ENCODE measurements at places on chromosomes 6 and 20. TPM values are rescaled to one million over a fixed set of nuclear protein-coding genes. Genes with fewer than 3 reads are reported as not detected.

GRCh38 chr6:34519971-34520644 lies 36.0 kb downstream of the SPDEF start:
- DNase-seq = no peak

Gene FAM83B
- not detected for polyA plus RNA-seq

GRCh38 chr6:127243501-127243900 lies 23.2 kb upstream of the RNF146 start:
- DNase-seq = no peak

DNA sequence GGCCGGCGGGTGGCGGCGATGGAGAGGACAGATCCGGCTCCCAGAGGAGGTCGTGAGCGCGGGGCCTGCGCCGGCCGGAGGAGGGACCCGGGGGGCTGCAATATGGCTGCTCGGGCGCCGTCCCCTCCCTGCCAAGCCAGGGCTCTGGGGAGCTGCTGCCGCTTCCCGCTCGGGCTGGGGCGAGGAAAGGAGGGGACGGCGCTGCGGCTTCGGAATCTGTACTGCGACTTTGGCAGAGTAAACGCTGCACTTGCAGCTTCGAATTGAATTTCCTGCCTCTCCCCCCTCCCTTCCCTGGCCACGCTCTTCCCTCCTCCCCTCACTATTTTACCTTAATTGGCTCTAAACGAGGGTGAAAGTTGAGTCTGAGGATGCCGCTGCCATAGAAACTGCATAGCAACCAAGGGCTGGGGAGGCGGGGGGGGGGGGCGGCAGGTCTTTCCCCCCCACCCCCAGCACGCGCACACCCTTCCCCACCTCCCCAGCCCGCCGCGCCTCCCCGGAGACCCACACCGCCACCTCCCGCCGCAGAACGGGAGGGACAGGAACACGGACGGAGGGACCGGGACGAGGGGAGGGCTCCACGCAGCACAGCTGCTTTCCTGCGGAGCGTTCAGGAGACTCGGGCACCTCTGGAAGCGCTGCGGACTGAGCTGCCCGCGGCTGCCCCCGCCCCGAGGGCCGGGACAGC lies 93.9 kb downstream of the RNASET2 start:
- DNase-seq = peak; percentile 52

Gene WFDC2
- not detected for polyA plus RNA-seq

Gene TEAD3
- polyA plus RNA-seq = 49.5 TPM

Gene BHLHE23
- 0.16 TPM for polyA plus RNA-seq

Gene TPBG
- polyA plus RNA-seq = 13.6 TPM

GRCh38 chr6:42405021-42405420 lies 46.7 kb downstream of the TRERF1 start:
- DNase-seq = peak; percentile 31

GRCh38 chr6:144564202-144564601 lies 279.1 kb downstream of the UTRN start:
- no peak for DNase-seq

- no peak for DNase-seq
Observed at GRCh38 chr6:22068561-22069305, 228.1 kb downstream of the PRL start.

DNA sequence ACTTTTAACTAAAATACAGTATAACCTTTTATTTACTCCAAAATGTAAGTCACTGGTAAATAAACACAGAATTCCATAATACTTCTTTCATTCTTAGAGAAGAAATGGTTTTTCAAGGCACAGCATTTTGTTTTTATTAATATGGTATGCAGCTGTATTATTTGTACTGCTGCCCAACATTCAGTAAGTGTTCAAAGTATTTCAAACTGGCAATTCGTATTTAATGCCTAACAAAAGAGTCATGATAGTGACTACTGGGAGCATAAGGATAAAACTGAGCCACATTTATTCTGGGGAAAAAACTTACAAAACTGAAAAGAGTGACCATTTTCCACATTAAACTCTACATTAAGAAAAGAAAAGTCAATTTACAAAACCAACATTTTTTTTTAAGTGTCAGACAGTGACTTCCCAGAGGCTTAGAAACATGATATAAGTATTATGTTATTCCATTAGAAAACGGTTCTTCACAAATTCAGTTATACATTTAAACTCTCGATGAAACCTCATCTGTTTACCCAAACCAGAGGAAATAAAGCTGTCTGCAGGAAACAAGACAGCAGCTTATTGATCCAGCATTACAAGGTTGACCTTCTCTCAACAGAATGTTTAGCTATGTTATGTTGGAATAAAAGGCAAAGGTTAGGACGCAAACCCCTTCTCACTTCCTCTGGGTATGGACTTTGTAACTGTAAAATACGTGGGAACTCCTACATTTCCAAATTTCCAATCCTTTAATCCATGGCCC lies 24.3 kb downstream of the EPB41L2 start:
- no peak for DNase-seq

DNA sequence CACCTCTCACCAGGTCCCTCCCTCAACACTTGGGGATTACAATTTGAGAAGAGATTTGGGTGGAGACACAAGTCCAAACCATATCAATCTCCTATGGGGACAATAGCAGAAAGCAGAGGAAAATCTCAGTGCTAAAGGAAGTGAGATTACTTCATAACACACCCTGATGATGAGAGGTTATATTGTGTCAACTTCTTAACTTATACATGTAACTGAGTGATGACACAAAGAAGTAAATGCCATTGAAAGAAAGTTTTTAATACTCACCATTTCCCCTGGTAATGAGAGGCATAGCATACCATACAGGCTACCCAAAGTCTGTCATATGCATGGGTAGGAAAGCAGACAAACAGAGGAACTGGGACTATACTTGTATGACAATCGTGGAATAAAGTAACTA lies 137.2 kb downstream of the MMUT start:
- no peak for DNase-seq

DNA sequence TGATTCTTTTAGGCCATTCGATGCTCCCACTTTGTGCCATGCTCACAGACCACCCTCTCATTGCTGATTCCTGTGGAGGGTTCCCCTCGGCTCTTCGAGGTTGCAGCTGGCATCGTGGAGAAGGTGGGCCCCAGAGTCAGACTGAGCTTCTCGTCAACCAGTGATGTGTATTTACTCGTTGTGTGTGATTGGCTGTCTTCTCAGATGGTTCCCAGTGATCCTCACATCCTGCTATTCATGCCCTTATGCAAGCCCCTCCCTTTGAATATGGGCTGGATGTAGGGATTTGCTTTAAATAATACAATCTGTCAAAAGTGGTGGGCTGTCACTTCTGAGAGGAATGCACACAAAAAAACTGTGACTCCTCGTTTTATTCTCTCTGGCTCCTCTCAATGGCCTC lies 99.6 kb upstream of the ENPP5 start:
- no peak for DNase-seq

DNA sequence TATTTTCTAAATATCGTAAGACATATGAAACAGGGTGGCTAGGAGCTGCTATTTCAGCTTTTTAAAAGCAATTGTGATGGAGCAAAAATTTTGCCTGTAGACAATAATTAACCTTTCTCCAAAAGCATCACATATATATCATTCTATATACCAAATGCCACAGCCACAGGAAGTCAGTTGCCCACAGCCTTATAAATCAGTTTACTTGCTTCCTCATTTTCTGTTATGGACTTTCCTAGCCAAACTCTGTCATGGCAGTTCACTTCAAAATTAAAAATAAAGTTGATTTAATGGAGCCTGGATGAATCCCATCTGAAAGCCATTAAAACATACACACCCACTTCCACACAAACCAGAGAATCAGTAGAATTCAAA lies 93.4 kb upstream of the NHSL1 start:
- DNase-seq = no peak

DNA sequence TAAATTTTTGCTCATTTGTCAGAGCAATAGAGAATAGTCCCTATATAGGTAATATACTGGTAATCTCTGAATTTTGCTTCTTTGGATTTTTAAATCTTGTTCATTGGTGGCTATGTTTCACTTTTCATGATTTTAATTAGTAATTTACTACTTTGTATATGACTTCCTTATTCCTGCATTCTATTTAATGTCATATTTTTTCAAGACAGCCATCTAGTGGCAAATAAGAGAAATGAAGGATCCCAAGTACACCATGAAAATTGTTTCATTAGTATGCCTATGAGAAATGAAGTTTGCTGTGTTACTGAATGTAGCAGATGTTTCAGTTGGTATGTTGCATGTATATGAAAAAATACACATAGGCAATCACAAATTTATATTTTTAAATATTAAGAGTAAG lies 82.4 kb downstream of the ZNF292 start:
- no peak for DNase-seq

GRCh38 chr6:119533603-119534279 lies 184.2 kb upstream of the MAN1A1 start:
- DNase-seq = peak; percentile 22

DNA sequence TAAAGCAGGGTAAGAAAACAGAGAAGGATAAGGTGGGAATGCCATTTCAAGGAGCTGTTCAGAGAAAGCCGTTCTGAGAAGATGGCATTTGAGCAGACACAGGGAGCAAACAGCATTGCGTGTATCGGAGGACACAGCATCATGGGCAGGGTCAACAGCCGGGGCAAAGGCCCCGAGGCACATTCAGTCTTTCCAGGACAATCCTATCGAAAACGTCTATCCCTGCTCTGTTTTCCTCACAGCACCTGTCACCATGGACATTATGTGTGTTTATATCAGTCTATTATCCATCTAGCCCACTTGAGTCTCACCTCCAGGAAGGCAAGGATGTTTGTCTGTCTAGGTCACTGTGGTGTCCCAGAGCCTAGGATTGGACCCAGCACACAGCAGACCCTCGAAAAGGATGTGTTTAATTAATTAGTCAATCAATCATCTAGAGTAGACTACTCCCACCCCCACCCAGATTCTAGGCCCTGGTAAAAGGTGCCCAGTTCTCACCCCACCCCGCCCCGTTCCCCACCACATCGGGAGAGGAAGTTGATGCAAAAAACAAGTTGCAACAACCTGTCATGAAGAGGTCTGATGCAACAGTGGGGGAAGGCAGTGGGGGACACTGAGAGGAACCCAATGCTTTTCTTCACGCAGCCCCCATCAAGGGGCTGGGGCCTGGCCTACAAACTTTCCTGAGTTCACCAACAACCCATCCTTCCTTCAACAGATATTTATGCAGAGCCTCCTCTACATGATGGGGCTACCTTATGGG lies 66.6 kb downstream of the PREX1 start:
- DNase-seq = no peak

DNA sequence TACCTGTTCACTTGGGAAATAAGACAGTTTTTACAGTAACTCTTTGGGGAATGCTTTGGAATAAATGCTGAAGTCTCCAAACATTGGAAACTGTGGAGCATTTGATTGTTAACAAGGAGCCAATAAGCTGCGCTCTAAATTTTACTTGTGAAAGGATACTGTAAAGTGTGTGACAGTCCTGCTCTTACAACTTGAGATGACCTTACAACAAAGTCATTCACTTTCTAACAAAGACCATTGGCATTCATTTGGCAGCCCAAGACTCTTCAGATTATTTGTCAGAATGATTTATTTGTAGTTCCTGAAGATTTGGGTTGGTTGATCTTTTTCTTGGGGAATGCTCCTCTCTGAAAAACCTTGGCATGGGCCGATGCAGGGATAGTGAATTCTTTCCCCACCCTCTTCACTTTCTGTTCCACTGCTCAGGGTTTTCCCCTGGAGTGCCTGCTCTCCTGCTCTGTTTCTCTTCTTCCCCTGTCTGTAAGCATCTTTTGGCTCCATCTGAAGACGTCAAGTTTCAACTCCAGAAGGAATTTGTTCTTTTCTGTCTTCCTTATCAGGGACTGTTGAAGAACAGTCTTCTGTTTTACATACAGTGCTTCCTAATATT lies 116.4 kb downstream of the AKAP7 start:
- DNase-seq = peak; percentile 59

GRCh38 chr20:58420798-58421496 lies 31.9 kb downstream of the VAPB start:
- peak; percentile 29 for DNase-seq

Gene PRSS35
- 86.4 TPM for polyA plus RNA-seq

DNA sequence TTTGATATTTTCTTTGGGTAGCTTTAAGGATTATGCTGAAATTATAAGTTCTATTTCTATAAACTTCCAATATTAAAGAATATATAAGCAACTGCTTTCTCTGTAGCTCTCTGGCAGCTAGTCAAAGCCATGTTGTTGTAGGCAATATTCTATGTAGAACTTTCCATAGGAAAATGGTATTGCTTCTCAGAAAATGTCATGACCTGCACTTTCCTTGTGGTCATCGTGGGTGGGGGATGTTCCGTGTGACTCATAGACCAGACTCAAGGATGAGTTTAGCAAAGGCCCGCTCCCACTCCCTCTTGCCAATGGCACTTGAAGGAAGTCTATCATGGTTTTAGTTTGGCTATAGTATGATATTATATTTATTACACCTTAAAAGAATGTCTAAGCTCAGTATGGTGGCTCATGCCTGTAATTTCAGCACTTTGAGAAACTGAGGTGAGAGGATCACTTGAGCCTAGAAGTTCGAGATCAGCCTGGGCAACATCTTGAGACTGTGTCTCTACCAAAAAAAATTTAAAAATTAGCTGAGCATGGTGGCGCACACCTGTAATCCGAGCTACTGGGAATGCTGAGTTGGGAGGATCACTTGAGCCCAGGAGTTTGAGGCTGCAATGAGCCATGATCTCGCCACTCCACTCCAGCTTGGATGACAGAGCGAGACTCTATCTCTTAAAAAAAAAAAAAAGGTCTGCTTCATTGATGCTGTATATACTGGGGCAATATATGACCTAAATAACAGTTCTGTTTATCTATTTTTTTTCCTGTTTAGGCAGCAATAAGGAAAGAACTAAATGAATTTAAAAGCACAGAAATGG lies 36.6 kb upstream of the LTV1 start:
- DNase-seq = no peak

GRCh38 chr20:2314759-2315439 lies 19.1 kb downstream of the TGM3 start:
- DNase-seq = peak; percentile 70

- peak; percentile 92 for DNase-seq
Observed at GRCh38 chr6:75204217-75204958, 1.5 kb downstream of the COL12A1 start.

- DNase-seq = no peak
Observed at GRCh38 chr20:4896119-4896702, 105.1 kb downstream of the SLC23A2 start.

Gene EGFL8
- 22.7 TPM for polyA plus RNA-seq

- no peak for DNase-seq
Observed at GRCh38 chr6:26104457-26105108, 17.4 kb downstream of the HFE start.

DNA sequence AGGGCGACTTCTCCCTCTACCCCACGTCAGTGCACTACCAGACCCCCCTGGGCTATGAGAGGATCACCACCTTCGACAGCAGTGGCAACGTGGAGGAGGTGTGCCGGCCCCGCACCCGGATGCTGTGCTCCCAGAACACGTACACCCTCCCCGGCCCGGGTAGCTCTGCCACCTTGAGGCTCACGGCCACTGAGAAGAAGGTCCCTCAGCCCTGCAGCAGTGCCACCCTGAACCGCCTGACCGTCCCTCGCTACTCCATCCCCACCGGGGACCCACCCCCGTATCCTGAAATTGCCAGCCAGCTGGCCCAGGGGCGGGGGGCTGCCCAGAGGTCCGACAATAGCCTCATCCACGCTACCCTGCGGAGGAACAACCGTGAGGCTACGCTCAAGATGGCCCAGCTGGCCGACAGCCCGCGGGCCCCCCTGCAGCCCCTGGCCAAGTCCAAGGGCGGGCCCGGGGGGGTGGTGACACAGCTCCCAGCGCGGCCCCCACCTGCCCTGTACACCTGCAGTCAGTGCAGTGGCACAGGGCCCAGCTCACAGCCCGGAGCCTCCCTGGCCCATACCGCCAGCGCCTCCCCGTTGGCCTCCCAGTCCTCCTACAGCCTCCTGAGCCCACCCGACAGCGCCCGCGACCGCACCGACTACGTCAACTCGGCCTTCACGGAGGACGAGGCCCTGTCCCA lies 57.5 kb upstream of the TMEM181 start:
- DNase-seq = no peak

GRCh38 chr20:6708010-6708409 lies 59.5 kb upstream of the BMP2 start:
- no peak for DNase-seq
